ENCODE measurements at places on chromosomes 13 and 19.

GRCh38 chr19:43351998-43352746 lies 1.3 kb upstream of the CD177 start:
- no peak for DNase-seq

GRCh38 chr13:68736961-68737360 lies 1370.7 kb upstream of the ATXN8OS start:
- DNase-seq, result no peak

DNA sequence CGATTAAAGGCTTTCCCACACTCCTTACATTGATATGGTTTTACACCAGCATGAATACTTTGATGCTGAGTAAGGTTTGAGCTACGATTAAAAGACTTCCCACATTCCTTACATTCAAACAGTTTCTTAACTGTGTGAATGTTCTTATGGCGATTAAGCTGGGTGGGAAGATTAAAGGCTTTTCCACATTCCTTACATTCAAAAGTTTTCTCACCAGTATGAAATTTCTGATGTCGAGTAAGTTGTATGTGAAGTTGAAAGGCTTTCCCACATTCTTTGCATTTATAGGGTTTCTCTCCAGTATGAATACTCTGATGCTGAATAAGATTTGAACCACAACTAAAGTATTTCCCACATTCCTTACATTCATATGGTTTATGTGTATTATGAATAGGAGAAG lies 20.0 kb downstream of the ZNF780B start:
- DNase-seq, result no peak

DNA sequence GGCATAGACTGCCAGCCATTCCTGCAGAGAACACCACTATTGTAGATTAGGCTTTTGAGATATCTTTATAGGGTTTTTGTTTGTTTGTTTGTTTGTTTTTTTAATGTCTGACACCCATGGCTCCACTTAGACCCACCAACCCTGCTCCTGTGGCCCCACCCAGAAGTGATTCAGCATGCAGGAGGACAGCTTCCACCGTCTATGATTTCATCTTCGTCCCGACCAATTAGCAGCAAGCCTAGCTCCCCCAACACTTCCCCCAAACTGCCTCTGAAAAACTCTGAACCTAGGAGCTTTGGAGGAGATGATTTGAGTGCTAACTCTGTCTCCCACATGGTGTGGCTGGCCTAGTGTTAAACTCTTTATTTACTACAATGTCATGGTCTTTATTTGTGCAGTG lies 108.3 kb upstream of the RXFP2 start:
- DNase-seq, result no peak

DNA sequence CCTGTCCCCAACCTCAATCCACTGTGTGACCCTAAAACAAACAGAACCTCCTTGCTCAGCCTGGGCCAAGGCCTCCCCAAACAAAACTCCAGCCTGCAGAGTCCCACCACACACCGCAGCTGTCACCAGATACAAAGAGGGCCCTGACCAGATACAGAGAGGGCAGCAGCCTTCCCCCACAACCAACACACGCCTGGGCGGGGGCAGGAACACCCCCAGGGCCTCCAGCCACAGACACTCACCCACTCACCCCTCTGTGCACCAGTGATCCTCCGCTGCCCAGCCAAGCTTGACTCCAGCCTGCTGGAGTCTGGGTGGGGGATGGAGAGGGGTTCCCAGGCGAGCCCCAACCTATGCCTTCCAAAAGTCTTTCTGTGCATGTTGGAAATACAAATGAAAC lies 5.9 kb upstream of the CIRBP start:
- no peak for DNase-seq

- DNase-seq, result no peak
These were observed 388.4 kb downstream of the NDFIP2 start for GRCh38 chr13:79869326-79869725.

DNA sequence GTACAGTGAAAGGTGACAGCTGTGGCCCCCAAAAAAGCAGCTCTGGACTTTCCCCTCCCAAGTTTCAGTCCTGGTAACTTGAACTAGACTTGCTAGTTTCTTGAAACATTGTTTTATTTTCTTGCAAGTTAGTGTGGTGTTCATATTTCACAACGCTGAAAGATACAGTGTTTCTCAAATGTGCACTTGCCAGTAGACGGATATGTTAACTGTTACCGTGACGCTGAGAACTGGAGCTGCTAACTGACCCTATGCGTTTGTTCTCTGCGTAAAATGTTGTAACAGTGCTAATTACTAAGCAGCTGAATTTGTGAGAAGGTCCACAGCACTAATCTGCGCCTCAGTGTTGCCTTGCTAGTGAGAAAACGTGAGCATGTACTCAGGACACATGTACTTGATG lies 79.6 kb downstream of the GGACT start:
- DNase-seq, result no peak

GRCh38 chr13:113665597-113666328 lies 1.3 kb upstream of the GRK1 start:
- no peak for DNase-seq
